ENCODE measurements at places on chromosomes 1 and 21.

- DNase-seq: no peak
Measured at GRCh38 chr1:30986755-30987154, 78.2 kb upstream of the SDC3 start.

GRCh38 chr1:206066479-206067171 is 13.7 kb downstream of the RHEX start:
- no peak for DNase-seq

DNA sequence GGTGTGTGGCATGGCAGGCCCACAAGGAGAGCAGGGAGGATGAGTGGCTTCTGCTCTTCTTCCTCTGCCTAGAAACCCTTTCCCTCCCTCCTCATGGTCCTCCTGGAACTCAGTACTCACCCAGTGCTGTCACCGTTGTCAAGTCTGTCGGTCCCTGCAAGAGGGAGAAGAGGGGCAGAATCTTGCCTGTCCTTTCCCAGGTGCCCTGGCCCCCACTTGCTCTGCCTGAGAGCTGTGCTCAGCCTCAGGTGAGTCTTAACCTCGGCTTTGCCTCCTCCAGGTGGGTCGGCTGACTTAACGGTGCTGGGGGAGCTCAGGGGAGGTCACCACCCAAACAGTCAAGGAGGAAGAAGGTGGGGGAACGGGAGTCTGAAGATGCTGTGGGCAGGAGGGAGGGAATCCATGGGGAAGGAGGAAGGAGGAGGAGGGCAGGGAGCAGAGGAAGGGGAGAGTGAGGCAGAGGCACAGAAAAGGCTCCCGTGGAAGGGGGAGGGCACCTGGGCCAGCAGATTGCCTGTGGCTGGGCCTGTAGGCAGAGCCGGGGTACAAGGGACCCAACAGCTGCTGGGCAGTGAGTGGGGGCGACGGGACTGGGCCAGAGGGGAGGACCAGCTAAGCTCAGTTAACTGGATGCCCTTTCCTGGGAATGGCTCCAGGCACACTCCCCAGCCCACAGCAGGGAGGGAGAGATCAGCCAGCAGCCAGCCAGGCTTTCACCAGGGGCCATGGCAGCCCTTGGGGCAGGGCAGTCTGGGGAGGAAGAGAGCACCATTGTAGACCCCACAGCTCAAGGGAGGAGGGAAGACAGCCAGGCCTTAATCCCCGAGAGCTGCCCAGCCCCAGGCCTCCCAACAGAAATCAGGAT is 26.3 kb downstream of the CTNNBIP1 start:
- no peak for DNase-seq

- no peak for DNase-seq
Measured at GRCh38 chr1:9424261-9424660, 115.0 kb upstream of the SLC25A33 start.

- no peak for DNase-seq
Measured at GRCh38 chr1:192801451-192801850, 7.4 kb upstream of the RGS2 start.

- DNase-seq: peak; percentile 87
Measured at GRCh38 chr1:63969441-63969901, 195.7 kb downstream of the ROR1 start.

- DNase-seq: no peak
Measured at GRCh38 chr21:20617130-20617529, 381.1 kb upstream of the NCAM2 start.

DNA sequence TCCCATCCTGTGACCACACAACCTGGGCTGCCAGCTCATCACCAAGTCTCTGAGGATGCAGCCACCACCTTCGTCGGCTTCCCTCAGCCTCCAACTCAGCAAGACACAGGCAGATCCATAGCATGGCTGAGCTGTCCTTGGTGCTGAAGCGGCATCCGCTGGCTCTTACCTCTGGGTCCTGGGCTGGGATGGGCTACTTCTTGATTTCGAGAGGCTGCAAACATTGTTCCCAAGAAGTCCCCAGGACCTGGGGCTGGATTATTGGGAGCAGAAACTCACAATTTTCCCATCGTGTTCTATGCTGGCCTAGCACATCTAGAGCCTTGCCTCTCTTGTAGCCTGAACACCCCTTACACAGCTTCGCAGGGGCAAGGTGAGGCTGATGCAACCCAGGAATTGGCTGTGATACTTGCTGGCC is 24.9 kb upstream of the C1QA start:
- peak; percentile 44 for DNase-seq

DNA sequence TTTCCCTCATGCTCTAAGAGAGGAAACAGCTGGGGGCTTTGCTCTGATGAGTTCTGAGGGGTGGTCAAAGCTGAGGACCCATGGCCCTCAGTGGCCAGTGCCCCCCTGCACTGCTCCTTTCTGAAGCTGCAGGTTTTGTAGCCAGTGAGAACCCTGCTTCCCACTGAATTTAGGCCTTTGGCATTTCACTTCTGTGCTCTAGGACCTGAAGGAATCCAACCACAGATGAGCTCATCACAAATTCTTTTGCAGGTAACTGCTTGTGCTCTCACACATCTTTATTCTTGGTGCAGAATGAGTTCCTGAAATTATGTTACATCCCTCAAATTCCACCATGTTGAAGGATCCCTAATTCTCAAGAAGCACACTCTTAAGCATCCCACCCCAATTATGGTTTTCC is 248.7 kb upstream of the IRF2BP2 start:
- no peak for DNase-seq

DNA sequence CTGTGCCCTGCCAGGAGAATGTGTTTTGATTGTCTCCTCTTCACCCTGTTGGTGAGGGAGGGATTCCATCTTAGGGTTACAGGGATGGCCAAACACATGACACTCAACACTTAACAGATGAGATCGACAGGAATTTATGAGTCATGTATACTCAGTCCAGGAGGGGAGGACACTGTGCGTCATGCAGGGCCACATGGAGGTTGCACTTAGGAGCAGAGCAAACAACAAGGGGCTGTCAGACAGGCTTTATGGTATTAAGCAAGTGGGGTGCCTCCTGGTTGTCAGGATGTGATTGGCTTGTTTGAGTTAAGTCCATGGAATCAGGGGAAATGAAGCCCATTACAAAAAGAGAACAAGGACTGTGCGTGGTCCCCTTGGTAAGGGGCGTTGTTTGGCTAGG is 26.9 kb downstream of the EDARADD start:
- DNase-seq: peak; percentile 21

GRCh38 chr21:25487046-25487594 is 120.2 kb downstream of the MRPL39 start:
- DNase-seq: no peak

- no peak for DNase-seq
Measured at GRCh38 chr1:184859381-184860105, 104.9 kb upstream of the EDEM3 start.

GRCh38 chr1:51963592-51964308 is 26.8 kb downstream of the RAB3B start:
- no peak for DNase-seq

DNA sequence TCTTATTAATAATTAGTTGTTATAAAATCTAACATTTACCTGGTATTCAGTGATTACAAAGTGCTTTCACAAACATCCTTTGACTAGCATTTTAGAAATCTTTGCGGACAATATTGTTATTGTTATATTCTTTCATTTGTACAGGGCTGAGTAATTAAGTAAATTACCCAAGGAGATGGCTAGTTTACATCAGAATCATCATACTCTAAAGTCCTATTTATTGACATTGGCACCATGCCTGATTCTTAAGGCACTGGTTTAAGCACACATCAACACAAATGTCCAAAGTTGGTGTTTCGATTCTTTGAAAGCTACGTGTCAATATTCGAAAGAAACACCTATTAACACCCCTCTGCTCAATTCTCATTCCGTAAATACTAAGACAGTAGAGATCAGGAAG is 424.6 kb upstream of the CHRM3 start:
- DNase-seq: no peak

DNA sequence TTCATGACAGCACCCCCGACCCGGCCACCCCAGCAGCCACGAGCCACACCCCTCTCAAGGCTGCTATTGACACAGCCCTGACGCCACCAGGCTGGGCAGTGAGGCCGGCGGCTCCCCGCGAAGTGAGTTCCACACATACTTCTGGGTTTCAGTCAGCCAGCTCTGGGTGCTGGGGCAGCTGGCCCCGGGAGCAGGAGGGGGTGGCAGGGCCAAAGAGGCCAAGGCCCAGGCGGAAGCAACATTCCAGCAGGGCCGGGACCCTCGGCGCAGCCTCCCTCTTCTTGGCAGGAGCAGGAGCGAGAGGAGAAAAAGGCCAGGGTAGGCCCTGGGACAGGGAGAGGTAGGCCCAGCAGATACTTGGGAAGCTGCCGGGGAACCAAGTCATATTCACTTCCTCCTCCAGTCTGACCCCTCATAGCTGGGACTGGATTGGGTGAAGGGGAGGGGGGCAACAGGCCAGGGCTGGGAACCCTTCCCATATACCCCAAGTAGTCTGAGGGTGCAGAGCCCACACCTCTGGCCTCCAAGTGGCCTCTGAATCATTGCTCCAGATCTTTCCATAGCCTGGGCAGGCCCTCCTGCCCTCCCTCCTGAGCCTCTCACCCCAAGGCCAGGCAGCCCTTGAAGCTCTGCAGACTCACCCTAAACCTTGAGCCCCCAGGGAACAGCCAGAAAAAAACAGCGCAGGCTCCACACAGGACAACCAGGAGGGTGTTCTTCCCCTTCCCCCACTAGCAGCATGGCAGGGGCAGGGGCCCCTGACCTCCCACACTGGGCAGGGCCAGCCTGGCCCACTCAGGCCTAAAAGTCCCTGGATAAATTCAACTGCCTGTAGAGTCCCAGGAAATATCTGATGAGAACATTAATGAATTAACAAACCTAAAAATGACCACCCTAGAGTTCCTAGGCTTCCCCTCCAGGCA is 5.7 kb downstream of the HSPG2 start:
- peak; percentile 82 for DNase-seq

DNA sequence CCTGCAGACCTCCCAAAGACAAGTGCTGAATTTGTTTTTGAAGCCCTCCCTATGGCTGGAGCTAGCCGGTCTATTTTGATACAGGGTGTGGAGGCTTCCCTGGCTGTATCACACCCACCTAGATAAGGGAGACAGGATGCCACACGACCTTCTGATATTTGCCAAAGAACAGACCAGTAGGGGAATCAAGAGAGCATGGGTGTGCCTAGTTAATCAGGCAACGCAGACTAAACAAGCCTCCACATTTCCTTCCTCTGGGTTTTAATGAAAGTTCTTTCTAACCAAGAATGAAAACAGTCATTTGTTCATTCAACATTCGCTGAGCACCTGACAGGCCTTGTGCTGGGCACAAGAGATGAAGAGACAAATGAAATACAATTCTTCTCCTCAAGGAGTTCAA is 446.8 kb downstream of the PLPP3 start:
- DNase-seq: no peak

DNA sequence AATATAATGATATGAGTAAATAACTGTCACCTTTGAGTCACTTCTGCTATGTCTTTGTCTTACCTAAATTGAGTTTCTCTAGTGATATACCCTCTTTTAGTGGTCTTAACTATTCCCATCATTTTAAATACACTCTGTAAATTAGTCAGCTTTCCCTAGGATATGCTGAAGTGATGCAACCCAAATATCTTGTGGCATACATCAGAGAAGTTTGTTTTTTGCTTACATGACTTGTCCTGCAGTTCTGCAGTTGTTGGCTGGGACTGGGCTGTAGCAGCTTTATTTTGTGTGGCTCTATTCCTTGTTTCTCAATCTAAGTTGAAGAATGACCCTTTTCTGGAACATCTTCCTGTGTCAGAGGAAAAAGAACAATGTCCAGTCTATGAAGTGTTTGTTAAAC is 76.4 kb downstream of the TTC3 start:
- DNase-seq: no peak

- no peak for DNase-seq
Measured at GRCh38 chr1:90784186-90784847, 67.2 kb upstream of the BARHL2 start.

- no peak for DNase-seq
Measured at GRCh38 chr1:151184211-151184610, 5.8 kb downstream of the VPS72 start.

DNA sequence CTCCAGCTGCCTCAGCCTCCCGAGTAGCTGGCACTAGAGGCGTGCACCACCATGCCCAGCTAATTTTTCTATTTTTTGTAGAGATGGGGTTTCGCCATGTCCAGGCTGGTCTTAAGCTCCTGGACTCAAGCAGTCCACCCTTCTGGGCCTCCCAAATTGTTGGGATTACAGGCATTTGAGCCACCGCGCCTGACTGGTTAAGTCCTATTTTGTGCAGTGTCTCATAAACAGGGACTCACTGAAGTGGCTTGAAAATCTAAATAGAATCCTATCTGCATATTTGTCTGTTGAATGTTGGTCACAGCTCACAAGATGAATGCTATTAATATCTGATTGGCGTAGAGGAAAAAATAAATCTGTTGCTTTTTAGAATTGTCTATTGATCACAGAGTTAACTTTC is 5.9 kb upstream of the CHAF1B start:
- DNase-seq: no peak

All from SW480 (cell line).